NCI-H1436 (cell line): ENCODE measurements at places on chromosomes 5 and 9.
A peak's percentile ranks its signal among the peaks of the same experiment; 100 is the strongest.

GRCh38 chr9:134723491-134724190 lies 82.0 kb downstream of the COL5A1 start:
- DNase-seq = no peak

- DNase-seq = no peak
These were observed 1035.3 kb downstream of the CDH12 start for GRCh38 chr5:21817668-21818369.

GRCh38 chr9:69444021-69444420 lies 119.0 kb downstream of the ENTREP1 start:
- DNase-seq = no peak

- DNase-seq = peak; percentile 46
These were observed 55.2 kb downstream of the NMUR2 start for GRCh38 chr5:152349683-152350526.

DNA sequence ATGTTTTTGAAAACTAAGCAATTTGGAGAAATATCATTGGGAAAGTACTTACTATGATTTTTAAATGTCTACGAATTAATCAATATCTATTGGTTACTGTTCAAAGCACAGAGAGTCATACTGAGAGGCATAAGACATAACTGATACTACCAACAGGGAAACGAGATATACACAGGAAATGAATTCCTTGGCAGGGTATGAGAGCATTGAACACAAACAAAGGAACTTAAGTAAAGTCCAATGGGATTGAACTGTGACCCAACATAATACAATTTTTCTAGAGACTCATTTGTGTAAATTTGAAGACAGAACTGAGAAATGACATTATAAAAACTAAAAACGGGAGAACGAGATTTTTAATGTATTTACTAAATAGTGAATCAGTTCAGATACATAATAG lies 1.3 kb upstream of the ITGA1 start:
- DNase-seq = no peak

DNA sequence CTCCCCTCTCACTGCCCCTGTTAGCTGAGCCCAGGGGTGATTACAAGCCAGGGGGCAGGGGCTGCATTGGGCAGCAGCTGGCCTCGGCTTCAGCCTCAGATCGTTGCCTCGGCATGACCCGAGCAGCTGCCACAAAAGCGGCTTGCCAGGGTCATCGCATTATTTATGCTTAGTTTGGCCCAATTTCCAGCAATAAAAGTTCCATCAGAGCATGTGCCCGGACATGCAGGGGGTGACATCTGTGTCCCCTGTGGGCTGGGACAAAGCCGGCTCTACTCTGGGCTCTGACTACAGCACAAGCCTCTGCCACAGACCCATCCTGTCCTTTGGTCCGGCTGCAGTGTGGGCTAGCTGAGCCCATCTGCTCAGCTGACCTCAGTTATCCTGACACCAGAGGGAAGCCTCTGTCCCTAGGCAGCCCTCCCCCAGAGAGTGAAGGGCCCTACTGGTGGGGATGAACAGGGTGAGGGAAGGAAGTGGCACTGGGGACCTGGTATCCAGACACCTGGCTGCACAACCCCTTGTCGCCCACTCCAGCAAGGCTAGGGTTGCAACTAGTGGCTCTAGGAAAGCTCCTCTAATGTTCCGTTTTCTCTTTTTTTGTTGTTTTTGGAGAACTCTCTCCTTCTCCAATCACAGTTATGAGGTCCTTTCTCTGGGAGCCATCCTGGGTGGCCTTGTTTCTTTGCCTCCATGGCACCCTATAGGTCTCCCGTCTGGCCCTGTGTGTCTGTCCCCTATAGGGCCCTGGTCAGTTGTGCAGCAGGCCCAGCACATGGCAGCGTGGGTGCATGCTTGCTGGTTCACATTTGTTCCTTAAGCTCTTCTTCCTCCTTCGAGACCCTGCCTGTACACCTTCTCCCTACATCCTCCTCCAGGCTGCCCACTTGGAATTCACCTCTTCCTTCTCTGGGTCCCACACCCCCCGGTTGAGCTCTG lies 13.3 kb upstream of the GADD45G start:
- no peak for DNase-seq
